ENCODE measurements at places on chromosomes 12 and 14.

DNA sequence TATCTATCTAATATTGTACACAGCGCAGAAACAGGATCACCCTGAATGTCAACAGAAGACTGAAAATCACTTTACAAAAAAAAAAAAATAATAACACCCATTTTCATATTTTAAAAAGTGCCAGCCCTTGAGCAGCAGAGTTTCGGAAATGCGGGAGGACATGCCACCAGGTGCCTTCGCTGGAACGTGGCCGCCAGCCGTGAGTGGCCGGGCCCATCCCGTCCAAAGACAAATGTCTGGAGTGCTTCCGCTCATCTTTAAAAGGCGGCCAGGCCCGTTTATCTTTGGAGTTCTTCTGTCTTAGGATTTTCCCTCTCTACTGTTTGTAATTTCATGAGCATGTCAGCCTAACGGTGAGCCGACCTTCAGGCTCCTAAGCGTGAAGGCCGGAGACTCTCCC, 43.5 kb downstream of the LRTM2 start:
- DNase-seq, result no peak

- DNase-seq, result no peak
Observed at GRCh38 chr14:22338917-22339715, 249.9 kb downstream of the DAD1 start.

DNA sequence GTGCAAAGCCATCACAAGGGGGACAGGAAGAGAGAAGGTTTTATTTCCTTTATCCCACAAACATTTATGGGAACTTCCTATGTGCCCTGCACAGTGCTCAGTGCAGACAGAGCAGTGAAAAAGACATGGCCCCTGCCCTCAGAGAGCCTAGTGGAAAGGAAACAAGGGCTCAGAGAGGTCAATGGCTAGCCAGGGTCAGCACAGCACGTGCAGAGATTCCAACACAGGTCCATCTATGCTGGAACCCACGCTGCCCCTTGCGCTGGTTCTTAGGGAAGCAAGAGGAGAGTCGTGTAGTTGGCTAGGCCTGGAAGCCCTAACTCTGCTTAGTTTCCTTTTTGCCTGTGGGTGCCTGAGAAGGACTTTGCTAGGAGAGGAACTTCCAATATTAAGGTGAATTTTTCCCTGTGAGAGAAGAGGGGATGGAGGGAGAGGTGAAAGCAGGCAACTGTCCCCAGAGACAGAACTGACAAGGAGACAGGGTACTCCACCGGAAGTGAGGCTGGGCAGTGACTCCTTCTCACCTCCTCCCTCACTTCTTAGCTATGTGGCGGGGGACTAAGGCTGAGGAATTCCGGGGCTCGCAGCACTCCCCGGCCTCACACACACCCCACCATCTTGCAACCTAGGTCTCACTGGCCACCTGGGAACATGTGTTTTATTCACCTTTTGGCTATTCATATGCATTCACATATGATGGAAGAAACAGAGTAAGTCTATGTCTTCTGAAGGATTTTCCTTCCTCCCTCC, 12.1 kb upstream of the GPX2 start:
- no peak for DNase-seq

DNA sequence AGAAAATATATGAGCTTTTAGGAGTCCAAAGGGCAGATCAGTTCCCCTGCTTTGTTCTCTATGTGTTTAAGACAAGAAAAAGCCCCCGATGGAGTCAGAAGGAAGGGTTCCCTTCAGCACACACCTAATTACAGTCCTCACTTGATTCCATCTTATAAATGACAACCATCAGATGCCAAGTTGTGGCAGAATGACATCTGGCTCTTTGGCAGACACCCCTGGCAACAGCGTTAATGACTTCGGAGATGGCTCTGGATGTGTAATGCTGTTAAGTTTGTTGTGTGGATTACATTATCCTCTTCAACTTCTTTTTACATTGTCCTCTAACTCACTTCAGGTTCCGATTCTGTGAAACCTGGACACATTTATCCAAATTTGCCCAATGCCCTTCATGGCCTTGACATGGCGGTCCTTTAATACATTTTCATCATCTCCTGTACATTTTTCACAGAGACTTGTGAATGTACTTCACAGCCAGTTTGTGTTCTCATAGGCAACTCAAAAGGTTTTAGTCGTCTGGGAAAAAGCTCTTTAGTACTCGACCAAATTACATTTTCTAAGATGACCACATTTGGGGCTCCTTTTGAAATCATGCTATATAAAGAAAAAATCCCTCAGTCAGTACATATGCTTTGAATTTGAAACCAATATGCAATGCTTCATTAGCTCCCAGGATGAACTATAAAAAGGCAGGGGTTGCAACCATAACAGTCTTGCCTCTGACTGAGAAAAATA, 667.8 kb downstream of the NOVA1 start:
- no peak for DNase-seq

DNA sequence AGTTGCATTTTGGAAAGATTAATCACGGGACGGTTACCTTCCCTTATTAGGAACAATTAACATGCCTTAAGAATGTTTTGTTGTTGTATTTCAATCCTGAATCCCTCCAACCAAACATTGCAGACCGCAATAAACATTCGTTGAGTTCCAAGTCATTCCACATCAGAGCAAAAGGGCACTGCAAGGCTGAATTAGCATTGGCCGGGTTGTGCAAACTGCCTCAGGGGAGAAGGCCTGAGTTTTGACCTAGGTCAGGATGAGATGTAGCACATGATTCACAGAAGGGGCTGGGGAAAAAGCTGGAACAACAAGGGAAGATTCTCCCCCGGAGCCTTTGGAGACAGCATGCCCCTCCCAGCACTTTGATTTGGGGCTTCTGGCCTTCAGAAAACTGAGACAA, 82.1 kb upstream of the BDKRB2 start:
- DNase-seq, result no peak

- DNase-seq, result no peak
Observed at GRCh38 chr14:100578552-100578951, 8.7 kb downstream of the BEGAIN start.

- no peak for DNase-seq
Observed at GRCh38 chr12:125382926-125383325, 317.7 kb downstream of the AACS start.

GRCh38 chr12:19912991-19913390, 455.3 kb upstream of the PDE3A start:
- DNase-seq, result no peak
